ENCODE measurements at places on chromosomes 1 and 21. TPM values are rescaled to one million over a fixed set of nuclear protein-coding genes. Genes with fewer than 3 reads are reported as not detected.
A peak's percentile ranks its signal among the peaks of the same experiment; 100 is the strongest.

DNA sequence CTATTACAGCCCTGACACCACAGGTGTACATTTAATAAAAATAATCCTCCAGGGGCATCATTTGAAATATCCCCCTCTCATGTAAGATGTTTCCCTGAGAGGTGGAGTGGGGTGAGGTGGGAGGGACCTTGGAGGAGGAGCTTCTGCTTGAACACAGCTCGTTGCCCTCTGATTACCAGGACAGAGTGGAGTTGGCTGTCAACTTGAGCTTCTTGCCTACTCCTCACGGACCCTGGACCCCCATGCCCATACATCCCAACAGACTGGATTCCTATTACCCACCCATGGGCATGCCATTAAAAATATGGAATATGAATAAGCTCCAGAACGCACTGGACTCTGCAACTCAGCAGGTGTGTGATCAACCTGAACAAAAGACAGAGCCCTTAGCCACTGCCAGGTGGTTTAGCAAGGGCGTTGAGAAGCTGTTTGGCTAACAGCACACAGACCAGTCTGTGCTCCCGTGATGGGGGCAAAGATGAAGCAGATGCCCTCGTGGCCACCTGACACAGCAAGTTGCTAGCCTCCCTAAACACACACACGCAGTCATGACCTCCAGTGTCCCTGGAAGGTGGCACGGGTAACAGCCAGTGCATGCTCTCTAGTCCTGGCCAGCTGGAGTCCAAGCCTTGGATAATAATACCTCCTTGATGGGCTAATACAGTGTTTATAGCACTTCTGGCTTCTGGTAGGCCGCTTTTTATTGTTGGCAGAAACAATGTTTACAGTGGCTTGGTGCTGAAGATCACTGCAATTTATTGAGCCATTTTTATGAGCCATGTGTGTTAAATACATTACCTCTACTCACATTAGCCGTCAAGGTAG, 155.0 kb downstream of the TOMM20 start:
- no peaks in the 10 kb centered on the region for H3K27me3 ChIP-seq
- H3K4me1 ChIP-seq = peaks cover 68% of the 10 kb centered on the region
- DNase-seq = no peak
- no peak overlapping the region for H3K4me3 ChIP-seq
- no peaks in the 10 kb centered on the region for H3K36me3 ChIP-seq
- H3K27ac ChIP-seq = peak overlapping the region; percentile 94

Gene CTNNBIP1
- polyA plus RNA-seq = 49.8 TPM

DNA sequence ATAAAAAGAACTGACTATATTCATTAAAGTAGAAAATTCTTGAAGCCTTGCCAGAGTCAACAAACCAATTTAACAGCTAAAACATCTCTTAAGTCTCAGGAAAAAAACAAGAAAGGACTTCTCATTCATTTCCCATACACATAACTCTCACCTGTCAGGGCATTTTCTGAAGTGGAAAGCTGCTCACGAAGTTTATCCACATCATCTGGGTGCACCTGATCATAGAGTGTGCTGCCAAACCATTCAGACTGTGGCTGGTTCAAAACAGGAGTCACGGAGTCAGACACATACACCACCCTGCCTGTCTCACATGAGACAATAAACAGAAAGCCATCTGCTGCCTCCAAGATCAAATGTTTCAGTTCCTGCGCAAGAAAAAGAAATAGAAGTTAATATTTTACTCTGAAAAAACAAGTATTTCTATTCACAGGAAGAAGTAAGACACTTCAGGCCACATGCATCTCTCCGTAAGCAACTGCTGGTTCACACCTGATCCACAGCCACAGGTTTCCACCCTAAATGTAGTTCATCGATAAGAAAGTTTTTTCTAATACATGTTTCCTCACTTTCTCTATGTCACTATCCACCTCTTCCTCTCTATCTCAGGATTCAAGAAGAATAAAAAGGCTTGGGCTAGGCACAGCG, 28.2 kb upstream of the CTSK start:
- H3K36me3 ChIP-seq = no peaks in the 10 kb centered on the region
- H3K4me3 ChIP-seq = no peak overlapping the region
- H3K27me3 ChIP-seq = no peaks in the 10 kb centered on the region
- H3K27ac ChIP-seq = peak overlapping the region; percentile 60
- H3K4me1 ChIP-seq = no peaks in the 10 kb centered on the region
- peak; percentile 7 for DNase-seq

DNA sequence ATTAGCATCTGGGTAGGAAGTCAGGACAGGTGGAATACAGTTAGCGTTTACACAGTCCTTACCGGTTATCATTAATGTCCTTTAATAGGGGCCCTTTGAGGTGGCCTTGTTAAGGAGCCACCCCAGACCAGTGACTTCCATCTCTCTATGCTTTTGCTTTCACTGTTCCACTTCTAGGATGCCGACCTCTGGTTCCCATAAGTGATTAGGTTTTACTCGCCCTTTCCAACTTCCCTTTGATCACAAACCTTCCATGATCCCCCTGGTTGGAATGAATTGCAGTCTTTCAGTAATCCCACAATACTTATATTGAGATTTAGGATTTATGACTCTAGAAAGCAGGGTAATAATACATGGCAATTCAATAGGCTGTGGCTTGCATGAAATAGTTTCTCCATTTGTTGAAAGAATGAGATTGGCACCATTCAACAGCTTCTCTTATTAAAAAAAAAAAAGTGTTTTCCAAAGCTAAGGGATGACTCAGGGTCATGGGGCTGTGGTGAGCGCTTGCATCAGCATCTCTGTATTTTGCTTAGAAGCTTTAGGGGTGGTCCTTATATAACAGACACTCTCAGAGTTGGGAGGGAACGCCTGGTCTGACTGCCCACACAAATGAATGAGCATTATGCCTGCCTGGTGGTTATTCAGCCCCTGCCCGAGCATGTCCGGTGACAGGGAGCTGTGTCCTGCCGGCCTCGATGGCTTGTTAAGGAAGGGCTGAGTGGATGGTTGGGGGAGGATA, 110.5 kb downstream of the CNIH3 start:
- peak; percentile 65 for DNase-seq
- H3K36me3 ChIP-seq = no peaks in the 10 kb centered on the region
- H3K27ac ChIP-seq = no peak overlapping the region
- no peaks in the 10 kb centered on the region for H3K27me3 ChIP-seq
- H3K4me3 ChIP-seq = no peak overlapping the region
- H3K4me1 ChIP-seq = no peaks in the 10 kb centered on the region

DNA sequence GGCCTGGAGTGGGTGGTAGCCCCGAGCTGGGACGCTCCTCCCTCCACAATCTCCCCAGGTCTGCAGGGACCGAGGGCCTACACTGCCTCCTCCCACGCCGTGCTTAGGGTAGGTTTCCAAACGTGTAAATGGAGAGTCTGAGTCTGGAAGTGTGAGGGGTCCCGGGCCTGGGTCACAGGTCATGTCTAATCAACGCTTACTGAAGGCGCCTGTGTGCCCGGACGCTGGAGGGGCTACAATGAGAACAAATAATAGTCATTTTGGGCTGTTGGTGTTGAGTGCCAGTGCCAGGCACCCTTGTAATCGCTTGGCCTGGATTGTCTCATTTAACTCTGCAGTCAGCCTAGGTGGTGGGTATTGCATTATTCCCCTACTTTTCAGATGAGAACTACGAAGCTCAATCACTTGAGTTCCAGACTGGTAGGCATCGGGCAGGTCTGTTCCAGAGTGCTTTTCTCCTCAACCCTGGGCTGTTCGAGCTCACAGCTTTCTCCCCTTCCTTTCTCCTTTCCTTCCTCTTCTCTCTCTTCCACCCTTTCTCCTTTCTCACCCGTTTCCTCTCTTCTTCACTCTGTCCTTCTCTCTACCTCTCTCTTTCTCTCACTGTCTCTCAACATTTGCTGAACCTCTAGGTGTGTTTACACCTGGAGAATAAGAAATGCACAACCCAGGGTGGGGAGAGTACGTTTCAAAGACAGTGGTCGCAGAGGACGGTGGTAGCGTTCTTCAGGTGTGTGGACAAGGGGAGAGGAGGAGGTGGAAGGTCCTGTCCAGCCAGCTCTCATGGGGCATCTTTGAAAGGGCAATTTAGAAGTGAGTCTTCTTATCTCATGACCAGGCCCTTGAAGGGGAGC, 883 bp downstream of the SLC66A1 start:
- no peaks in the 10 kb centered on the region for H3K36me3 ChIP-seq
- H3K27me3 ChIP-seq = no peaks in the 10 kb centered on the region
- peak overlapping the region; percentile 91 for H3K27ac ChIP-seq
- H3K4me1 ChIP-seq = peaks cover 5% of the 10 kb centered on the region
- no peak for DNase-seq

Gene BCAN
- polyA plus RNA-seq = not detected

Gene S100A12
- 1.1 TPM for polyA plus RNA-seq

GRCh38 chr1:241630899-241631298, 9.3 kb downstream of the CHML start:
- no peak for DNase-seq
- no peaks in the 10 kb centered on the region for H3K4me1 ChIP-seq
- no peaks in the 10 kb centered on the region for H3K36me3 ChIP-seq
- H3K27ac ChIP-seq = no peak overlapping the region

DNA sequence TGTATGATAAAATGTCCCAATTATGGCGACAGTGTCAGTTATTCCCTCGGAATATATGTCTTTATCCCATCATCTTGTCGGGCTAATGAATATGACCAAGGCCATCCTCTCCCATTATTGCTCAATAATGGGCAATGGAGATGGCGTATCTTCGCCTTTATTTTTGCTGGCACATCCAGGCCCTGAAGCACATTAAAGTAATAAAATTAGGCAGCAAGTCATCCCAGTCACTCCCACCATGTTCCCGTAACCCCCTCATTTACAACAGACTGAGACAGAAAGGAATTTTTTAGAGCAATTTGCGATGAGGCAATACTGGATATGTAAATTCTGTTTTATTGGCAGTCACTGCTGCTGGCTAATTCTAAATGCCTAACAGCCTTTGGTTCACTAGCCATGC, 35.3 kb downstream of the CLIC6 start:
- DNase-seq = no peak
- H3K27me3 ChIP-seq = no peaks in the 10 kb centered on the region
- H3K36me3 ChIP-seq = no peaks in the 10 kb centered on the region
- no peak overlapping the region for H3K4me3 ChIP-seq

DNA sequence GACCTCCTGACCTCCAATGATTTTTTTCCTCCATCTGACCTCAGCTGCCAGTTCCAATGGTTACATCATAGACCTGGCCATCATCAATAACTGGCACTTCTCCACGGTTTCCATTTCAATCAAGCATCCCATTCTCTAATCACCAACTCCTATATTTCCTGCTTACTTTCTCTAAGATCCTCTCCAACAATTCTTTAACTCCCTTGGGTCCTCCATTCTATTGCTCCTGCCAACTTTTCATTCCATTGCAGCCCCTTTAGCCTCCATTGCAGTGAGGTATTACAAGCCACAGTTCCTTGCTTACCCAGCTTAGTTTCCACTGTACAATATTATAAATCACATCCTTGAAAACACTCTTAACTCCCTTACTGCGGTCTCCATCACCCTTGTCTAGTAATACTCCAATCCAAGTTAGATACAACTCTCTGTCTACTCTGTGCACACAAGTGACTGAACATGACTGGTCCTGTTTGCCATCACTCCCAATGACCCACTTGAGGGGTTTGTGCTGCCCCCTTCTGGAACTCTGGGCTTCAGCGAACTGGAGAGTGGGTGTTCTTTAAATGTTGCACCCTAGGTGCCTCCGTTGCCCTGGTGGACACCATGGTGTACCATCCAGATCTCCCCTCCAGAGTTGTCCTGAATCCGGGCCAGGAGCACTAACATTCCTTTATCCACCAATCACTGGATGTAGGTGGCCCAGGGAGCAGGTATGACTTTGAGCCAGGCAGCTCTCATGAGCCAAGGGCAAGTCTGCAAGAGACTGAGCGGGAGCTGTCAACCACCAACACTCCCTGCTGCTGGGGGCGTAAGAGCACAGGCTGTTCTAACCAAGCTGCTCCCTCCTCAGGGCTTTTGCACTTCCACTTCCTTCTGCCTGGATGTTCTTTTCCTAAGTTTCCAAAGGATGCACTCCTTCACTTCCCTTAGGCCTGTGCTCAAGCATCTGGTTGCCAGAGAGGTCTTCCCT, 3.7 kb upstream of the FNDC7 start:
- no peak for DNase-seq
- H3K4me1 ChIP-seq = no peaks in the 10 kb centered on the region
- H3K27me3 ChIP-seq = no peaks in the 10 kb centered on the region
- no peak overlapping the region for H3K27ac ChIP-seq
- H3K36me3 ChIP-seq = no peaks in the 10 kb centered on the region

GRCh38 chr1:39566441-39567137, 10.0 kb downstream of the PABPC4 start:
- H3K4me1 ChIP-seq = peaks cover 26% of the 10 kb centered on the region
- H3K27ac ChIP-seq = peak overlapping the region; percentile 61
- DNase-seq = peak; percentile 90
- no peak overlapping the region for H3K4me3 ChIP-seq
- H3K27me3 ChIP-seq = no peaks in the 10 kb centered on the region
- peaks cover 14% of the 10 kb centered on the region for H3K36me3 ChIP-seq

DNA sequence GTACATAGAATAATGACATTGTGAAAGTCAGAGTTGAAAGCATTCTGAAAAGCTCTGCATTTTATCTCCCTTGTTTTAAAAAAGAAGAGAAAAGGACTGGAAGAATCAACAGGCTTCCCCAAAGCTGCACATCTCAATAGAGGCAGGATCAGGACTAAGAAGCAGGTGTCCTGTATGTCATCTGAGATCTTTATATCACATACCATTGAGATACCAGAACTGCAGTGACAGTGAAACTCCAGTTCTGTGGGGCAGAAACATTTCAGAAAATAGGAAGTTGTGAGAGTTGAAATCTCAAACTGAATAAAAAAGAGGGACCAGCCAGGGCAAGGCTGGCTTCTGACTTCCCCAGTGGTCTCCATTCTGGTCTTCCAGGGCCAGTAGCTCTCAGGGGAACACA, 33.0 kb upstream of the SH2D1B start:
- H3K27me3 ChIP-seq = no peaks in the 10 kb centered on the region
- DNase-seq = no peak
- no peaks in the 10 kb centered on the region for H3K4me1 ChIP-seq
- H3K4me3 ChIP-seq = no peak overlapping the region
- no peaks in the 10 kb centered on the region for H3K36me3 ChIP-seq

Gene FAM72C
- polyA plus RNA-seq = 0.50 TPM

Gene CHI3L2
- polyA plus RNA-seq = 0.24 TPM

DNA sequence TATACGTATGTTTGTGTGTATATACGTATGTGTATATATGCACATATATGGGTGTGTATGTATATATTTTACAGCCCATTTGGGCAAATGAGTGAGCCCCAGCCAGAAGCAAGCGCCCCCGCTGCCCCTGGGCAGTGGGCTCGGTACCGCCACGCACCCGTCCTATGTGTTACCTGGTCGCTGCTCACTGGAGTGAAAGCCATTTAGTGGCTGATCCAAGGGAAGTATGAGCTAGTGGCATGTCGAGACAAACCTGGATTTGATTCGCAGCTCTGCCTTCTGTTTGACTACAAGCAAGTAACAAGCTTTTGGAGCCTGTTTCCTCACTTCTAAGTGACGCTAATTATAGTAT, 35.8 kb upstream of the JAK1 start:
- DNase-seq = no peak
- no peaks in the 10 kb centered on the region for H3K36me3 ChIP-seq
- H3K4me3 ChIP-seq = peak overlapping the region; percentile 60
- H3K4me1 ChIP-seq = peaks cover 6% of the 10 kb centered on the region

Gene RPE65
- polyA plus RNA-seq = not detected

Gene IGSF9
- polyA plus RNA-seq = 25.4 TPM
